Hematopoietic multipotent progenitor cell (in vitro differentiated cells): ENCODE measurements at places on chromosomes 6 and 20. TPM values are rescaled to one million over a fixed set of nuclear protein-coding genes. Genes with fewer than 3 reads are reported as not detected.

ASIP gene
- total RNA-seq = not detected

SPEF1 gene
- under 0.01 TPM for total RNA-seq

DNA sequence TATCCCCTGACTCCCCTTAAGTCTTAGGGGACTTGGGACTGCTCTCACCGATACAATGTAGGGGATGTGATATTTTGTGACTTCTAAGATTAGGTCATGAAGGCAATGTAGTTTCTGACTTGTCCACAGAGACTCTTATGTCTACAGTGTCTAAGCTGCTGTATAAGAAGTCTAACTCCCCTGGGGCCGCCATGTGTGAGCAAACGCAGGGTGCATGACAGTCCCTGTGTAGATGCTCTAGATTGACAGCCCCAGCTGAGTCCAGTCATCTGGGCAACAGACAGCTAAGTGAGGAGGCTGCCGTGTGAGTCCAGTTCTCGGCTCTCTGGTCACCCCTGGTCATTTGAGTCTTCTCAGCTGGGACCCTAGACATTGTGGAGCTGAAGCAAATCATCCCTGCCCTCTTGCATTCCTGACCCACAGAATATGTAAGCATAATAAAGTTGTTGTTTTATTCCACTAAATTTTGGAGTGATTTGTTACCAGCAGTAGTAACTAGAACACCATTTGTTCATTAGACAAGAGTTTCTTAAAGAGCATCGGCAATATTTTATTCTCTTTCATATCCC is 743.3 kb upstream of the CHD6 start:
- no peak for DNase-seq

DNA sequence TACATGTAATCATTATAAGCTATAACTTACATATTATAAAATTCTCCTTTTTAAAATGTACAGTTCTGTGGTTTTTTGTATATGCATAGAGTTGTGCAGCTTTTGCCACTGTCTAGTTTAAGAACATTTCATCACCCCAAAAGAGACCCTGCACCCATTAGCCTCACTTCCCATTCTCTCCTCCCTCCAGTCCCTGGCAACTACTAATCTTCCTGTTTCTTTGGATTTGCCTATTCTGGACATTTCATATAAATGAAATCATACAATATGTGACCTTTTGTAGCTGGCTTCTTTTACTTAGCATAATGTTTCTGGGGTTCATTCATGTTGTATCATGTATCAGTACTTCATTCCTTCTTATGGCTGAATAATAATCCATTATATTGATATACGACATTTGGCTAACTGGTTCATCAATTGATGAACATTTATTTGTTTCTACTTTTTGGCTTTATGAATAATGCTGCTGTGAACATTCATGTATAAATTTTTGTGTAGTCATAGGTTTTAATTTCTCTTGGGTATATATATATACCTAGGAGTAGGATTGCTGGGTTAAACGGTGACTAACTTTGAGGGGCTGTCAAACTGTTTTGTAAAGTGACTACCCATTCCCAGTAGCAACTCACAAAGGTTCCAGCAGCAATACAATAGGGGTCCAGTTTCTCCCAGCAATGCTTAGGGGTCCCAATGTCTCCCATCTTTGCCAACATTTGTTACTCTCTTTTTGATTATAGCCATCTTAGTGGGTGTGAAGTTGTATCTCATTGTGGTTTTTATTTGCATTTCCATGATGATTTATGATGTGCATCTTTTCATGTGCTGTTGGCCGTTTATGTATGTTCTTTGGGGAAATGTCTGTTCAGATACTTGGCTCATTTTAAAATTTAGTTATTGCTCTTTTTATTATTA is 10.7 kb downstream of the PTPRA start:
- no peak for DNase-seq

GRCh38 chr20:43096126-43096930 is 93.4 kb downstream of the PTPRT start:
- no peak for DNase-seq

LGSN gene
- total RNA-seq = under 0.01 TPM

DNA sequence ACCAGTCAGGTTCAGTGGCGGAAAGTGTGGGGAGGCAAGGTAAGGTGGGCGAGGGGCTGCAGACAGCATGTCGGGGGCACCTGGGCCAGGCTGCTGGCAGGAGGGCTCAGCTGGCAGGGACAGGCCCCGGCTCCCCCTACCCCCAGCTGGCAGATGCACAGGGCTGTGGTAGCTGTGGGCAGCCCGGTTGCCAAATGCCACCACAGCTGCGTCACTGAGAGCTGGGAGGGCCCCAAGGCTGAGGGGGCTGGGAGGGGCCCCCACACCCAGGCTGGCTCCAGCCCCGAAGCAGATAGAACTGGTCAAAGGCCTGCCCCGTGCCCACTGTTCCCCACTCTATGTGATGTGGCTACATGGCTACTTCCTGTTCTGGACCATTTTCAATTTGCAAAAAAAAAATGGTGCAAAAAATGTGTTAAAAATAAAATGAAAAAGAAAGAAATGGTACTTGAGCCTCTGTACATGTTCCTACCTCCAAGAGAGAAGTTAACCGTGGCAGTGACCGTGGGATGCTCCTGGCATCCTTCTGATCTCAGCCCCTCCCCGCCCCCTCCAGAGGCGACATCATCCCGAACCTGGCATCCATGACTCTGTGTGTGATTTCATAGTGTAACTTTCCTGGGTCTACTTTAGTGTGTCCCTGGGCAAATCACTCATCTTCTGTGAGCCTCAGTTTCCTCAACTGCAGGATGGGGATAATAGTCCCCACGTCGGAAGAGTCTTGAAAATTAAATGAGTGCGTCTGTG is 64.4 kb downstream of the UBE2V1 start:
- DNase-seq = peak; percentile 77

DNA sequence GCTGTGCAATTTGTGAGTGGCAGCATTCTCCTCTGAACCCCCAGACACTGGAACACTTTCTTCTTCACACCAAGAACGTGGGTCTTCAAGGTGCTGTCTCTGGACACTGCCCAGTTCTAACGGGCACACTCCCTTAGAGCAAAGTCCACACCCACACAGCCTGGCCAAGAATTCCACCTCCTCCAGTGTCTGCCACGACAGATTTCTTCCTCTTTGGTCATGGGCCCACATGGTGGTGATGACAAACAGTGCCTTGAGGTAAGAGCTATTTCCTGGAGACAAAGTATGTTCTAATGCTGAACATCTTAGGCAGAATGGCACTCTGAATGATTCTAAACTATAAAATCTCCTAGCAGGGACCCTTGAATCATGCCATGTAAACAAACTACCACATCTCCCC is 25.5 kb upstream of the SSTR4 start:
- peak; percentile 43 for DNase-seq

DNA sequence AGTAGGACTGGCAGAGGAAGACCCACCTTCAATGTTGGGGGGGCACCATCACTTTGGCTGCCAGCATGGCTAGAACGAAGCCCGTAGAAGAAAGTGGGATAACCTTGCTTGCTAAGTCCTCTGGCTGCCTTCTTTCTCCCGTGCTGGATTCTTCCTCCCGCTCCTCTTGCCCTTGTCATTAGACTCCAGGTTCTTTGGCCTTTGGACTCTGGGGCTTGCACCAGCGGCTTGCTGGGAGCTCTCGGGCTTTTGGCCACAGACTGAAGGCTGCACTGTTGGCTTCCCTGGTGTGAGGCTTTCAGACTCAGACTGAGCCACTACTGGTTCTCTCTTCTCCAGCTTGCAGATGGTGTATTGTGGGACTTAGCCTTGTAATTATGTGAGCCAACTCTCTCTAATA is 28.2 kb downstream of the GSTA2 start:
- DNase-seq = no peak

DNA sequence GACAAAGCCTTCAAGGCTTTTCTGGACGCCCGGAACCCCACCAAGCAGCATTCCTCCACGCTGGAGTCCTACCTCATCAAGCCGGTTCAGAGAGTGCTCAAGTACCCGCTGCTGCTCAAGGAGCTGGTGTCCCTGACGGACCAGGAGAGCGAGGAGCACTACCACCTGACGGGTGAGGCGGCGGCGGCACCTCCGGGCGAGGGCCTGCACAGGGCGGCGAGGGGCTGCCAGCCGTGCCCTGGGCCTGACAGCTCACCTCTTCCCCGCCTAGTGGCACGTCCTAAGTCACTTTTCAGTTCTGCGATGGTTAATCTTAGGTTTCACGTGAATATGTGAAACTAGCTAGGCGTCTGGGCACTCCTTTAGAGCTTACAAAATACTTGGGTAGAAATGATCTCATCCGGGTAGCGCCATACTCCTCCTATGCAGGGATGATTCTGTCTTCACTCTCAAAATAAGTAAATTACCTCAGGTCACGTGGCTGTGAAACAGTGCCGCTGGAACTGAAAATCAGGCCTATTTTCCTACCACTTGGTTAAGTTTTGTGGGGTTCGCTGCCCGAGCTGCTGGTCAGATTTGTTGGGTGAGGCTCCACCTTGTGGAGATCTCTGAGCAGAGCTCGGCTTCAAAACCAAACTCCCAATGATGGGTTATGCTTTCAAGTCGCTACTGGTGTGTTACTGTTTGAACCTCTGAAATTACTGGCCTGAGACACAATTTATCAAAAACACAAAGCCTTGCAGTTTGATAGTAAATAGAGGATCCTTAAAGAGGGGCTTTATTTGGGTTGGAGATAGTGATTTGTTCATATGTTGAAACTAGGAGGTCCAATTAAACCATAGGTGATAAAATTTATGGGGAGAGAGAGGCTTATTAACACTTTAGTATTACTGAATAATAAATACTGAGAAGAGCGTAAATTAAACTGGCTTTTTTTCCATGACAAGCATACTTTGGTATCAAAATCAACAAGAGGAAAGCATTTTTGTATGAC is 15.5 kb upstream of the CLDN20 start:
- DNase-seq = no peak

DNA sequence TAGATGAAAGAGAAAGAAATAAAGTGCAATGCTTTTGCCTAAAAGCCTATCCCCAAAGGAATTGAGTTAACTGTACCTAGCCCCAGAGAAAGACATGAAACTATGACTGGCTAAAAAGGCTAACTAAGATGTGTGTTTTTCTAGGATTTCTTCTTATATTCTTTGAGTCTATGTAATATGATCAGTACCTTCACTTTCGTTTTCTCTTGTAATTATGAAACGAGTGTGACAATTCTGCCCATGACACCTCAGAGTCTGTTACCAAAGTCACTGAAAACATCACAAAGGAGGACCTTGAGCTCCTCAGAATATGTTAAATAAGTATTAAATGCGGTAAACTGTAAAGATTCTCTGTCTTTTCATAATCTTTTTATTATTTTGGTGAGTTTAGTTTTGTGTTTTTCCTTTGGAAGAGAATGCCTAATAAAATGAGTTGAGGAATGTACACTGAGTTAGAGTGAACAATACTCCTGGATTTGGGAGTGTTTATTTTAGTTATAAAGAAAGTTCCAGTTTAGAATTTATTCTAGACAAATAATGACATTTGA is 141.3 kb downstream of the FUT9 start:
- DNase-seq = peak; percentile 7

NKAIN4 gene
- total RNA-seq = not detected

NHSL1 gene
- 1.6 TPM for total RNA-seq

GRCh38 chr6:28005975-28006374 is 48.9 kb downstream of the OR2B6 start:
- DNase-seq = no peak

DNA sequence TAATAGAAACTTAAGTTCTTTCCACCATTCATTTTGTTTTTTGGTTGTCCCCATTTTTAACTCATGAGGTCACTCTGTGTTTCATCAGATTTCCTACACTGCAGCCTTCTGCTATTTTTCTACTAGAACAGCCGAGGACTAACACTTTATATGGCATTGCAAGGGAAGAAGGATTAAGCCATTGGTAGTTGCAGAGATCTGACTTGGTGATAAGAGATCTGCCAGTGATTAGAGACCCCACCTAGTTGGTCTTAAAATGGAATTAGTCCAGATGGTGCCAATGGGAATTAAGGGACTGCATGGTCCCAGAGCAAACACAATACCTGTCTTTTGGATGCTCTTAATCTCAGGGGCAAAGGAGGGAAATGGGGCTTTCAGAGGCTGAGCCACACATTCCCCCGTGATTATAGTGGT is 125.5 kb upstream of the TMEM170B start:
- no peak for DNase-seq

IRAK1BP1 gene
- 4.6 TPM for total RNA-seq

ZNF322 gene
- total RNA-seq = 4.8 TPM

GRCh38 chr20:13784271-13784892 is 337 bp downstream of the ESF1 start:
- no peak for DNase-seq

DNA sequence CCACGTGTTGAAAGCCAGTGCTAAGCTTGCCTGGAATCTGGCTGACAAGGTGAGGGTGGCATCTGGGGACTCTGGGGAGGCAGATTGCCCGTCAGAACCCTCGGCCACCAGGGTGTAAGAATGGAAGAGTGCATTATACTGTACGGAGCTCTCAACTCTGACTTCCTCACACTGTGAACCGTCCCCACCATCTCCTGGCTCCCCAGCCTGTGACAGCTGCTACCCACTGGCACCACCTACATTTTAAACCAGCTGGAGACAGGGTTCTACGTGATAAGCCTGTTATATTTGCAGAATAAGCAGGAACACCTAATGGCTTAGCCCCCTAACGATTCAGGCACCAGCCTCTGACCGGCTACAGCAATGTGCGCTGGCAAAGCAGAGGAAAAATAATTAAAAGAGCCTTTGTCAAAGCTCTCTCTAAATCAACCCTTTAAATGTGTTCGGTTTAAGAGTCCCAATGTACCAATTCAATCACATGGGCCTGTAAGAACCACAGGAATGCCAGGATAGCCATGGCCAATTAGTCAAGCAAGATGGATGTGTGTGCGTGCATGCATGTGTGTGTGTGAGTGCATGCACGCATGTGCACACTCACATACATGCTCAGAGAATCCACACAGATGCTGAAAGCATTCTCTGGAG is 89.1 kb upstream of the TAB2 start:
- no peak for DNase-seq
